Epithelial cell of umbilical artery (primary cell): ENCODE measurements at places on chromosomes 2 and 18. TPM values are rescaled to one million over a fixed set of nuclear protein-coding genes. Genes with fewer than 3 reads are reported as not detected.

Gene CPS1
- total RNA-seq = 0.65 and 1.8 TPM in 2 replicates

Gene STPG4
- total RNA-seq = under 0.01 TPM in 1 of 2 replicates, not detected in the other

Gene DSC2
- total RNA-seq = under 0.01 and 0.32 TPM in 2 replicates

Gene CYRIA
- total RNA-seq = 26.3 and 29.2 TPM in 2 replicates

Gene CD8B
- total RNA-seq = not detected in 2 replicates

Gene SP110
- 2.6 and 9.3 TPM in 2 replicates for total RNA-seq

Gene TMEFF2
- total RNA-seq = under 0.01 and 0.15 TPM in 2 replicates
